Stimulated activated naive CD8-positive, alpha-beta T cell treated with anti-CD3 and anti-CD28 coated beads, Interleukin-15, amount 100 ng/mL, for 72 hours (primary cell): ENCODE measurements at places on chromosomes 3 and 15.

DNA sequence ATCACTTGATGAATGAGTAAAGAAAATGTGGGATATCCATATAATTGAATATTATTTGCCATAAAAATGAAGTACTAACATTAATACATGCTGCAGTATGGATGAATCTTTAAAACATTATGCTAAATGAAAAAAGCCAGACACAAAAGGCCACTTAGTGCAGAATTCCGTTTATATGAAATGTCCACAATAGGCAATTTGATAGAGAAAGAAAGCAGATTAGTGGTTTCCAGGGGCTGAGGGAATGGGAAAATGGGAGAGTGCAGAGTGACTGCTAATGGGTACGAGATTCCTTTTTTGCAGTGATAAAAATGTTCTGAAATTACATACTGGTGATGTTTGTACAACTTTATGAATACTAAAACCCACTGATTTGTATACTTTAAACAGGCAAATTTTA, 126.7 kb downstream of the FRMD5 start:
- no peak for DNase-seq

- no peak for DNase-seq
Observed at GRCh38 chr15:46496491-46497115, 861.8 kb downstream of the SQOR start.

DNA sequence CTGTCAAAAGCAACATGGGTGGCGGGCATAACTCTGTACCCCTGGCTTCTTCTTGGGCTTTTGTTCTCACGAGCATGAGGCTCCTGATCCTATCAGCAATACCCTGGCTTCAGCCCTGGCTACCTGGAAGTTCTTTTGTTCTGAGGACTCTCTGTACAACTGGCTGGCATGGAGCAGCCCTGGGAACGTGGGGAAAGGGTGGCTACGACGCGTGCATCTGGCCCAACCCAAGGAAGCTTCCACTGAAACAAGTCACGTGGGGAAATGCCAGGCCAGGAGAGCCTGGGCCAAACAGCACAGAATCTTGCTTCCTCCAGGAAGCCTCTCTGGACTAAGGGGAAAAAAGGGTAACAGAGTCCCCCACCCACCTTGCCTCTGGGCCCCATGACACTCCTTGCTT, 22.7 kb upstream of the ATP2B2 start:
- DNase-seq = no peak

GRCh38 chr3:173891272-173892100, 493.9 kb downstream of the NLGN1 start:
- DNase-seq = no peak

- no peak for DNase-seq
Observed at GRCh38 chr15:38091078-38091645, 156.7 kb downstream of the TMCO5A start.

DNA sequence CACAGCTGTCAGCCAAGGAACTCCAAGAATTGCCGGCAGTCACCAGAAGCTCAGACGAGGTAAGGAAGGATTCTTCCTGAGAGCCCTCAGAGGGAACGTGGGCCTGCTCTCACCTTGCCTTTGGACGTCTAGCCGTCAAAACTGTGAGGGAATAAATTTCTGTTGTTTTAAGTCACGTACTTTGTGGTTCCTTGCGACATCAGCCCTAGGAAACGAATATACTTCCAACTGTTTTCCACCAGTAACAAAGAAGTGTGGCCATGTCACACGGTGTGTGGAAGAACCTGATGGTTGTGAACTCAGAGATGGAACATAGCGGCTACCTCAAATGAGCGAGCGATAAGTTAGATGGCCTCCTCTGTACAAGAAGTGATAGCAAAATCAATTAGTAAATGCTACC, 41.0 kb upstream of the B3GNT5 start:
- DNase-seq = no peak

DNA sequence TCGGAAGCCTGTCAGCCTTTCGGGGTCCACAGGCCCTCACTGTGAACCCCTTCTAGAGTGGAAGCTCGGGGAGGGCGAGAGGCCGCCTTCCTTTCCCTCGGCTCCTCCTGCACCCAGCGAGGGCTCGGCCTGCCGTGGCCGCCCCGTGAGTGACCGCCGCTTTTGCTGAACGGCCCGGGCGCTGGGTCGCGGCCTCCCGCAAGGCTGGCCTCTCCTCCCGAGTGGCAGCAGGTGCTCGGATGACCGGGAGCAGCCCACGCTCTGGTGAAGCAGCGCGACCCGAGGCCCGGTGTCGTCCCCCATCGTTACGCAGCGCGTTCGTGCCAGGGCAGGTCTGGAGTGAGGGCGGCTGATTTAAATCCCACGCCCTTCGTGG, 53.8 kb downstream of the LRRK1 start:
- DNase-seq = no peak

DNA sequence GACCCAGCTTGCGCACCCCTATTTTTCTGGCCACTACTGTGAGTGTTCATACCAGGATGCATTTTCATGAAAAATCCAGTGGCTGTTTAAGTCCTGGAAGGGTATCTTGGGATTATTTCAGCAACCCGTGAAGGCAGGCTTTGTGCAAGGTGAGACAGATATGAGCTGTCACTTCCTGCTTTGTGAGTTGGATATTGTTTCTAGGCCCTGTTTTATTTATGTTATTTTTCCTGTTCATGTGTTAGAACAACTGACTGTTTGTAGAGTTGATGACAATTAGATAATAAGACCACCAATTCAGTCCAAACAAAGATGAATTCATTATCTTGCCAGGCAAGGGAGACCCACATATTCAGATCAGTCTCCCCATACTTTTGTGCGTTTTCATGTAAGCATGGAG, 42.5 kb downstream of the ZBTB38 start:
- DNase-seq = no peak

DNA sequence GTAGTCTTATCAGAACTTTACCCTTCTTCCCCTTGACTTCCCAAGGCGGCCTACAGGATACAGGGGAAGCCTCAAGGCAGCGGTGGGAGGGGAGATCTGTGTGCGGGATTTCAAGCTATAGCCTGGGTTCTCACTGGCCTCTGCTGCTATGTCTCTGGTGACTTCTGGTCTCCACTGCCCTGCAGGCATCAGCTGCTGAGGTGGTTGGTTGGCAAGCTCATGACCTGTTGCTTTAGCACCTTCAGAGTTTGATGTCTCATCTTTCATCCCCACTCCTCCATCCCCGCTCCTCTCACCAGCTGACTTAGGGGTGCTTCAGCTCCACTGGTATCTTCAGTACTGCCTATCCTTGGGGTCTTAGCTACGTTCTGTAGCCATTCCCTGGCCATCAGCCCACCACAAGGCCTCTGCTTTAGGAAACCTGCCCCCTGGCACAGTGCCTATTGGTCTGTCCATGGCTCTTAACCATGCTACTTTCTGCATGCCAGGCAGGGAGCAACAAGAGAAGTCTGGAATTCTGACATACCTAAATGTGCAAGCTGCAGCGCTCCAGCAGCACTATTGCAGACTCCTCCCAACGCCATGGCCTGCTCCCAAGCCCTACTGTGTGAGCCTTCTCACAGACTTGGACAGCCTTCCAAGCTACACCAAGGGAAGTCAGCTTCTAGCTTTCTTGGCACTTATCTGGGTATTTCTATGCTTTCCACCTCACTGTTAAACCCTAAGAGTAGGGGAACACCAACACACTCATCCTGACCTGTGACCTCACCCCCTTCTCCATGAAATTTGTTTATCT, 1.8 kb upstream of the YEATS2 start:
- DNase-seq = no peak

DNA sequence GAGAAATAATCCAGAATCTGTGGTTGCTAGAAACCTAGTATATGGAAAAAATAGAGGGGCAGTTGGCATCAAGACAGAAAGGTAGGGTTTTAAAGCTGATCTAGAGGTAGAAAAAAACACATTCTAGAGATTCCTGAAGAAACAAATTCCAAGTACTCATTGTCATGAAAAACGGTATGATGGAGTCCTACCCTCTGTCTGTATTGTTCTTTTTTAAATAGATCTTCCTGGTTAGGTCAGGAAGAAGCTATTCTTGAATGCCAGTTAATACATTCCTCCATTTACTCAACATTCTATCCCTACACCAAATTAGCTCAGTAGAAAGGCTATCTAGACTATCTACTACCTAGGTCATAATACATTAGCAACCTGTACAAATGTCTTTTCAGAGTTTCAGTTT, 364.7 kb downstream of the FHIT start:
- DNase-seq = no peak

- no peak for DNase-seq
Observed at GRCh38 chr3:19595884-19596283, 338.1 kb downstream of the EFHB start.

GRCh38 chr15:101482526-101483371, 6.8 kb downstream of the PCSK6 start:
- DNase-seq = no peak

GRCh38 chr3:13278783-13279531, 141.2 kb downstream of the NUP210 start:
- no peak for DNase-seq

DNA sequence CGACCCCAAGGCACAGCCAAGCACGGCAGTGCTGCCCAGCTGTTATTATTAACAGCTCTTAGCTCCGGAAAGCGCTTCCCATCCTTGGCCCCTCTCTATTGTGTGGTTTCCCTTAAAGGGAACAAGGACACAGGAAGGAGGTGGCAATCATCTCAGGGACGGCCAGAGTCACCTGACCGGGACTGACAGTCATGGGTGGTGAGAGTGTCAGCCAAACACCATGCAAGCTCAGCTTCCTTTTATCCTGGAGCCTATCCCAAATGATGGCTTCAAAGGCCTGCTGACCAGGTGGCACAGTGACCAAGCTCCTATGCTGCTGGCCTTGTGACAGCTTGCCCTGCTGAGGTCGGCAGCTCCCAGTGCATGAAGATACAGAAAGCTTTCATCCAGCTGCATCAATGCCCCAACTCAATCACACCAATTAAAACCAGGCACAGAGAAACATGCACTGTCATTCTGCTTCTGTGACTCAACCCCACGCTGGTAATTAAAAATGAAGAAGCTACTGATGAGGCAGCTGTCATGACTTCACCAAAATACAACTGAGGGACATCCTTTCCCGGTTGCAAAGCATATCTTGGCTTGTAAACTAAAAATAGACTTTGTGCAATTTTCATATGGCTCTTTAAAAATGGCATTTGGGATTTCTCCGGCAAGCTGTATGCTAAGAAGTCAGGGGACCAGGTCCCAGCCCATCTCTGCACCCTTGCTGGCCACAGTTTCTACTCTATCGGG, 34.0 kb downstream of the PCSK6 start:
- DNase-seq = no peak

DNA sequence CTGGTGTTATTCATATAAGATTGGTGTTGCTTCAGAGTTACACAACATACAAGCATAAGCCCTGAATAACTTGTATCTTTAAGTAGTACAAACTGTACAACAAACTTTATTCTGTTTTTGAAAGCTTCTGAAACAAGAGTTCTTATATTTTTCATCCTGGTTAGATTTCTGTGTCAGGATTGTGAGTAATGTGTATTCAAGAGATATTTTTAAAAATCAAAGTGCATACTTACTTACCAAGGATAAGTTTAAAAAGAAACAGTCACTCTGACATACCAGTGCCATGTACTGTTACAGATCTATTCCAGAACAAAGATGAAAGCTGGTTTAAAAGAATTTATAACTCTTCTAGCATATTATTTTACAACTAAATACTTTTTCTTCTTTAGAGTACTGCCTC, 755.1 kb downstream of the ZPLD1 start:
- no peak for DNase-seq

DNA sequence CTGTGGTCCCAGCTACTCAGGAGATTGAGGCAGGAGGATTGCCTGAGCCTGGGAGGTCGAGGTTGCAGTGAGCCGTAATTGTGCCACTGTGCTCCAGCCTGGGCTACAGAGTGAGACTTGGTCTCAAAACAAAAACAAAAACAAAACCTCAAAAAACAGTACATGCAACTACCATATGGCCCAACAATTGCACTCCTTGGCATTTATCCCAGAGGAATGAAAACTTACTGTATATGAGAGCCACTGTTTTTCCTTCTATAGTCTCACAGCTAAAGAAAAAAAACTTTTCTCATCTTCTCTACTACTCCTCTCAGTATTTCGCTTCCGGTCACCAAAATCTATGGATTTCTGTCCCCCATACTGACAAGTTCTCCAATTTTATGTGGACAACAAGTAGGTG, 84.3 kb downstream of the FLNB start:
- no peak for DNase-seq

DNA sequence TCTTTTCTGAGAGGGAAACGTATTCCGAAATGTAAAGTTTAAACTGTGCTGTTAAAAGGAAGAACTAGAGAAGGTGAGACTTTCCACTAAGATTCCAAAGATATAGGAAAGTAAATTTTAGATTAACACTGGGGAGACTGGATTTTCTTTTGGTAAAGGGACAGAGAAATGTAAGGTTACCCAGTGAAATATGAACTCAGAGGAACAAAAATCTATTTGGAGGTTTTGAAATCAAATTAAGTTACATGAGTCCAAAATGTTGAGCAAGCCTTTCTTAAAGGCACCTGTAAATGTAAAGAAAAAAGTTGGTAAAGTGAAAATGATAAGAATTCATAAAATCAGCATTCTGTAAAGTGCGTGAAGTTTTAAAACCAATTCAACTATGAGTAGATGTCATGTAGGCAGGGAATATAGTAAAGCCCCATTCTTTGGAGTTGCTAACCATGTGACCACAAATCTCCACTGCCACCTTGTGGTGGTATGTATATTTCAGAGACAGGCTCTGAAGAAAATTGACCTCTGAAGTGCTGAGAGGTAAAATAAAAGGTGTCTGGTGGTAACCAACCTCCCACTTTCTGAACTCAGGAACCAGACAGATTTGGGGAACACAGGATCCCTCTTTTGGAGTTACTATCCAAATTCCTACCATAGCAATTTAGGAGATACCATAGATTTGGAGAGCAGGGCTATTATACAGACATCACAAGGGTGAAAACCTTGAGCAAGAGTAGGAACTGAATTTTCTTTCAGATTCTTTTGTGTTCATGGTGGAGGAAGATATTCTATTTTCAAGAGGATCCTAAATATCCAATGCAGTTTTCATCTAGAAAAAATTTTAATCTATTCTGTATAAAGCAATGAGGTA, 215.3 kb downstream of the ROBO2 start:
- no peak for DNase-seq

GRCh38 chr3:150508401-150508800, 37.9 kb downstream of the SERP1 start:
- no peak for DNase-seq

DNA sequence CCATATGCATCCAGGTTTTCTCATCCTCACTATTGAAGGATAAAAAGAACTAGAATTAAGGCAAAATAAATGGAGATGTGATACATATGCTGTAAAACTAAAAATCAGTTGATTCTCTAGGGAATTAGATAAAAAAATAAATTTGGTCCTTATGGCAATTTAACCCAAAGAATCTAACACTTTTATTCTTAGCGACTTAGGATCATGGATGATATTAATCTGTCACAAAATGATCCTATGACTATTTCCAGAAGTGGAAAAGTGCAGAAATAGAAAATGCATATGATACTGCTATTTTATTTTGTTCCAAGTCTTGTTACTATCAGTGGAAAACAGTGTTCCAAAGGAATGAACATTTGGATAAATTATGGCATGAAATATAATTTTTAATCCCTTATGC, 746.3 kb downstream of the ROBO2 start:
- no peak for DNase-seq
